ENCODE measurements at places on chromosomes 2 and 18. TPM values are rescaled to one million over a fixed set of nuclear protein-coding genes. Genes with fewer than 3 reads are reported as not detected.

The GPR148 gene
- not detected for total RNA-seq

The KCTD18 gene
- 2.0 TPM for total RNA-seq

The AGXT gene
- not detected for total RNA-seq

The TLX2 gene
- 0.21 TPM for total RNA-seq

The PNO1 gene
- 34.6 TPM for total RNA-seq

The SLC16A14 gene
- 4.0 TPM for total RNA-seq

GRCh38 chr2:201733544-201733943 lies 35.1 kb upstream of the MPP4 start:
- H3K27ac ChIP-seq = no peak overlapping the region
- no peaks in the 10 kb centered on the region for H3K4me1 ChIP-seq
- no peak for DNase-seq
- H3K27me3 ChIP-seq = no peaks in the 10 kb centered on the region
- 0 out of 2 replicates have a peak, but pooled peaks cover 8% of the 10 kb centered on the region for H3K36me3 ChIP-seq

- H3K4me3 ChIP-seq = no peak overlapping the region
- no peaks in the 10 kb centered on the region for H3K36me3 ChIP-seq
- no peaks in the 10 kb centered on the region for H3K27me3 ChIP-seq
- H3K4me1 ChIP-seq = peaks cover 15% of the 10 kb centered on the region
- no peak overlapping the region for H3K27ac ChIP-seq
Measured at GRCh38 chr2:64730551-64731262, 77.0 kb upstream of the SERTAD2 start.

DNA sequence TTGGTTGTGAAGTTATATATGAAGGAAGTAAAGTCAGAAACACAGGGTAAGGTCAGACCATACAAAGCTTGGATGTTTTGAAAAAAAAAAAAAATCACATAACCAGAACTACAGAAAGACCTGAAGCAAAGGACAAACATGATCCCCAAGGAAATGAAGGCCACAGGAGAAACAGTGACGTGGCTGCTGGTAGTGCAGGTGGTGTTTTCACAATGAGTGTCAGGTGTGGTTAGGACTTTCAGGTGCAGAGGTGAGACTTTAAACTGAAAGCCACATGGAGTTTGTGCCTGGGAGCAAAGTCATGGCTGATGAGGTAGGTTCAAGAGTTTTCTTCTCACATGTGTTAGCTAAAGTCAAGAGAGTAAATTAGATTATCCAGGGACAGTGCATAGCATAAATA lies 270.7 kb downstream of the PIEZO2 start:
- H3K4me3 ChIP-seq = no peak overlapping the region
- H3K27me3 ChIP-seq = no peaks in the 10 kb centered on the region
- no peak overlapping the region for H3K27ac ChIP-seq

DNA sequence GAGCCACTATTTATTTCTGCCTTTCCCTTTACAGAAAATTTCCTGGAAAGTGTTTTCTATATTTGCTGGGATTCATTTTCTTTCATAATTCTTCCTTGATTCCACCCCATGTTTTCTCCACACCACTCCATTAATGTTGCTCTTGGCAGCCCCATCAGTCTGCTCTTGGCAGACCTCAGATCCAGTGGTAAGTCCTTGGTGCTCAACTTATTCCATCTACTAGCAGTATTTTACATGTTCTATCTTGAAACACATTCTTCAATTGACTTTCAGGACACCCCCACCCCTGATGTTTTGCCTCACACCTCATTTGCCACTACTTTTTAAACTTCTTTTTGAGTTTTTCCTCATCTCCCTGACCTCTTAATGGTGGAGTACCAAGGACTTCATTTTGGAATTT lies 65.0 kb downstream of the HNMT start:
- no peak overlapping the region for H3K4me3 ChIP-seq
- 0 out of 2 replicates have a peak, but pooled peaks cover 5% of the 10 kb centered on the region for H3K4me1 ChIP-seq
- no peak overlapping the region for H3K27ac ChIP-seq
- no peaks in the 10 kb centered on the region for H3K27me3 ChIP-seq

DNA sequence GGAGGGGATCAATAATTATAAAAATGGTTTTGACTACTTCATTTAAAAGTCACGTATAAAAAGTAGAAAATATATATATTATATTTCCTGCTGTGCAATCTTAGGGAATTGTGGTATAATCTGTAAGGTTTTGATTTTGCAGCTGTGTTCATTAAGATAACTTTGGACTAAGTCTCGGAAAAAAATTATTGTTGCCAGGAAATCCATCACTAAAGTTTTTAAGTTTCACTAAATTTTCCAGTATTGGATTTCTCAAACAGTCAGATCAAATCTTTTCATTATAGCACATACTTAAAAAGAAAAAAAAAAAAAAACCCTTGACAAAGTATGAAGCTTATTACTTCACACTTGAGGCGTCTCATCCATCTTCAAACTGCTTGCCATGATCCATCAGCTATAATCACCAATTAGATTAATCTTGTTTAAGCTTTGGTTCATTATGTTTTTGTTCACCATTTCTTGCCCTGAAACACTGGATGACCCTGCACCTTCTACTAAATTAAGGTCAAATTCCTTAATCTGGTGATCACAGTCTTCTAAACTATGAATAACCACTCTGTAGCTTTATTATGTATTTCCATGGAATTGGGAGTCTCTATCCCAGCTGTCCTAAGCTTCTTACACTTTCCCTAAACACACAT lies 326.6 kb upstream of the COL3A1 start:
- no peak for DNase-seq
- no peak overlapping the region for H3K27ac ChIP-seq
- no peaks in the 10 kb centered on the region for H3K4me1 ChIP-seq
- H3K36me3 ChIP-seq = no peaks in the 10 kb centered on the region
- no peaks in the 10 kb centered on the region for H3K27me3 ChIP-seq

- no peaks in the 10 kb centered on the region for H3K27me3 ChIP-seq
- DNase-seq = no peak
- H3K36me3 ChIP-seq = no peaks in the 10 kb centered on the region
Measured at GRCh38 chr2:164739966-164740365, 101.7 kb downstream of the COBLL1 start.

- no peaks in the 10 kb centered on the region for H3K4me1 ChIP-seq
- no peaks in the 10 kb centered on the region for H3K27me3 ChIP-seq
- H3K27ac ChIP-seq = no peak overlapping the region
- no peak overlapping the region for H3K4me3 ChIP-seq
- H3K36me3 ChIP-seq = no peaks in the 10 kb centered on the region
Measured at GRCh38 chr2:210399440-210400041, 77.0 kb downstream of the LANCL1 start.

DNA sequence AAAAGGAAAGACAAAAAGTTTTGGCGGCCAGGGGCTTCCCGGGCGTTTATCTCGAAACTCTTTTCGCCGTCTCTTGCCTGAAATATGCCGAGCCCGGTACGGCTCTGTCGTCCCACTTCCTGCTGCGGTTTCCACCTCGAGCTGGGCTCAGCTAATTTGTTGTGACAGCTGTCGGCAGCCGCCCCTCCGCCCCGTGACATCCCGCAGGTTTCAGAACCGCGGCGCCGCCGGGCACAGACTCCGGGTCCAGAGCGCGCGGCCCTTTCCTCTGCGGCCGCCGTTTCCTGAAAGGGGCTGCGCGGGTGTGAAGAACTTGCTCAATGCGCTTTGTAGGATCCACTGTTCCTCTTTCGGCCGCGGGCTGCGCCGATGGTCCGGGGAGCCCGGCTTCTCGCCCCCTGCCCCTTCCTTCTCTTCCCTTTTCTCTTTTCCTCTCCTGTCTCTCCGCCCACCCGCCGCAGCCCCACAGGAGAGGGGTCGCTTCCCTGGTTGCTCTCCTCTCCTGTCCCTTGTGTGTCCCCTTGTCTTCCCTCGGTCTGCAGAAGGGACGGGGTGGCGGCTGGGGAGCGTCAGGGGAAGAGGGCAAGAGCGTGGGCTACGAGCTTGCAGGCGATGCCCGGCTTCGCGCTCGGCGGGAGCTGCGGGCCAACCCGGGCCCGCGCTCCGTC lies 648 bp downstream of the ARID5A start:
- peaks cover 34% of the 10 kb centered on the region for H3K4me1 ChIP-seq
- peaks cover 39% of the 10 kb centered on the region for H3K27me3 ChIP-seq
- H3K27ac ChIP-seq = no peak overlapping the region
- H3K4me3 ChIP-seq = peak overlapping the region; percentile 77

- H3K36me3 ChIP-seq = no peaks in the 10 kb centered on the region
- H3K27ac ChIP-seq = no peak overlapping the region
Measured at GRCh38 chr2:237743024-237743423, 55.6 kb upstream of the RBM44 start.

- peaks cover 27% of the 10 kb centered on the region for H3K4me1 ChIP-seq
- peak overlapping the region; percentile 56 for H3K27ac ChIP-seq
- no peak for DNase-seq
- H3K4me3 ChIP-seq = peak overlapping the region; percentile 18
- H3K27me3 ChIP-seq = no peaks in the 10 kb centered on the region
- H3K36me3 ChIP-seq = no peaks in the 10 kb centered on the region
Measured at GRCh38 chr2:68689553-68690537, 44.8 kb upstream of the ARHGAP25 start.

DNA sequence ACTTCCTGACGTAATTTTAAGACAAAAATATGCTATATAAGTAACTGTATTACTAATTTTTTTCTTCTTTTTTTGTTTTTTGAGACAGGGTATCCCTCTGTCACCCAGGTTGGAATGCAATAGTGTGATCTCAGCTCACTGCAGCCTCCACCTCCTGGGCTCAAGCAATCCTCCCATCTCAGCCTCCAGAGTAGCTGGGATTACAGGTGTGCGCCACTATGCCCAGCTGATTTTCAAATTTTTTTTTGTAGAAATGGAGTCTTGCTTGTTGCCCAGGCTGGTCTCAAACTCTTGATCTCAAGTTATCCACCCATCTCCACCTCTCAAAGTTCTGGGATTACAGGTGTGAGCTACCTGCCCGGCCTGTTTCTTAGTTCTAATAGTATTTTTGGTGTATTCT lies 29.7 kb downstream of the TCF23 start:
- no peaks in the 10 kb centered on the region for H3K4me1 ChIP-seq
- no peaks in the 10 kb centered on the region for H3K27me3 ChIP-seq
- no peak overlapping the region for H3K4me3 ChIP-seq
- no peak for DNase-seq

DNA sequence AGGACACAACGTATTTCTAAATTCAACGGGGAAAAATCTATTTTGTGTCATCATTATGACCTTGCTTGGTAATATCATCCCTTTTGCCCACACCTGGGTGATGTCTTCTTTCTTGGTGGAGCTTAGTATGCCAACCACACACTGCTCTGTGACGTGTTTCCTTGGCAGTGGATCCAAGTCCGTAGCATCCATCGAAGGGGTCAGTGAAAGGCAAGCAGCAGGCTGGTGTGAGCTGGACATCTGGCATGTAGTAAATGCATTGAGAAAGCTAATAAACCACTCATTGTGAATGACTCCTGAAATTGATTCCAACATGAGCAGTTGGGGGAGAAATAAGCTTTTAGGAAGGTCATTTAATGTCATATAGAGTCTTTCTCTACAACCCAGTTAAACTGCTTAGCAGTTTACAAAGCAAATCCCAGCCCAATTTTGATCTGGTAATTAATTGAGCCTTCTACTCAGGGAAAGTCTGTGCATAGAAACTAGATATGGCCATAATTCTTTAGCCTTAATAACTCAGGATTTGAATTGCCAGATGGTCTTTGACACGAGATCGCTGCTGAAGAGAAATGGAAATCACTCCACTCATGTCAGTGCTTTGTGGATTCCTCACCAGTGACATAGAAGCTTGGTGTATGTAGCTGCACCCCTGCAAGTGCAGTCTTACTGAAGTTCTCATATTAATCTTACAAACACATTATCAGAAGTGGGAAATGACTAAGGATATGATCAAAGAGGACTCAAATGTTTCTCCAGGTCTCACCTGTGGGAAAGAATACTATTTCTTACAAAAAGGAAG lies 494.8 kb downstream of the CMPK2 start:
- H3K27me3 ChIP-seq = no peaks in the 10 kb centered on the region
- no peak overlapping the region for H3K27ac ChIP-seq
- no peak for DNase-seq
- no peaks in the 10 kb centered on the region for H3K4me1 ChIP-seq
- no peak overlapping the region for H3K4me3 ChIP-seq
- peaks cover 3% of the 10 kb centered on the region for H3K36me3 ChIP-seq

DNA sequence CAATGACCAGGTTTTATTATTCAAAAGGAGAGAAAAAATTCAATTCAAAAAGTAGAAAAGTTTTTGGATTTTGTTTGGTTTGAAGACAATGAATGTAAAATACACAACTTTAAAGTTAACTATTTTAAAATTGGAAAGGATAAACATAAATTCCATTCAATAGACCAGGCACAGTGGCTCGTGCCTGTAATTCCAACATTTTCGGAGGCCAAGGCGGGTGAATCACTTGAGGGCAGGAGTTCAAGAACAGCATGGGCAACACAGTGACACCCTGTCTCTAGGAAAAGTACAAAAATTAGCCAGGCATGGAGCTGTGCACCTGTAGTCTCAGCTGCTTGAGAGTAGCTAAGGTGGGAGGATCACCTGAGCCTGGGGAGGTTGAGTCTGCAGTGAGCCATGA lies 54.7 kb downstream of the SCN9A start:
- no peaks in the 10 kb centered on the region for H3K27me3 ChIP-seq
- H3K27ac ChIP-seq = no peak overlapping the region
- no peaks in the 10 kb centered on the region for H3K36me3 ChIP-seq
- DNase-seq = no peak
- H3K4me3 ChIP-seq = no peak overlapping the region
- no peaks in the 10 kb centered on the region for H3K4me1 ChIP-seq

DNA sequence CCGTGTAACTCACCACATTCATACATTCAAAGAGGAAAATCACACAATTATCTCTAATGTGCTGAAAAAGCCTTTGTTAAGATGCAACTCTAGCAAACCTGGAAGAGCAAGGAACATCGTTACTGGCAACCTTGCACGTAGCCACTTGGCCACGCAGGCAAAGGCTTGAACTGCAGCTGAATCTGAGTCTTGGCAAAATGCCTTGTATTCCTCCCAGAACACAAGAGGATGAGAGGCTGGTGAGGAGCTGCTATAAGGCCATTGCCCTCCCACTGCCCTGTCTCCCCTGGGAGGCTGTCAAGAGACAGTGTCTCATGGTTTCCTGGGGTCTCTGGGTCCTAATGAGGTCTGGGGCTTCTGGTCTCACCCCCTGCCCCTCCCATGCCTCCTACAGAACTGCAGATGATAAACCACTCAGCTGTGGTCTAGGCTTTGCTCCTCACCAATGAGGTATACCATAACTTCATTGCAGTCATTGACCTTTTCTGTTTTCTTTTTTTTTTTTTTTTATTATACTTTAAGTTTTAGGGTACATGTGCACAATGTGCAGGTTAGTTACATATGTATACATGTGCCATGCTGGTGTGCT lies 141.4 kb downstream of the SPP2 start:
- no peaks in the 10 kb centered on the region for H3K36me3 ChIP-seq
- H3K27me3 ChIP-seq = no peaks in the 10 kb centered on the region
- no peaks in the 10 kb centered on the region for H3K4me1 ChIP-seq
- DNase-seq = no peak

- no peak for DNase-seq
- no peak overlapping the region for H3K27ac ChIP-seq
- H3K36me3 ChIP-seq = no peaks in the 10 kb centered on the region
- H3K27me3 ChIP-seq = no peaks in the 10 kb centered on the region
Measured at GRCh38 chr2:205428811-205429210, 253.5 kb upstream of the NRP2 start.

DNA sequence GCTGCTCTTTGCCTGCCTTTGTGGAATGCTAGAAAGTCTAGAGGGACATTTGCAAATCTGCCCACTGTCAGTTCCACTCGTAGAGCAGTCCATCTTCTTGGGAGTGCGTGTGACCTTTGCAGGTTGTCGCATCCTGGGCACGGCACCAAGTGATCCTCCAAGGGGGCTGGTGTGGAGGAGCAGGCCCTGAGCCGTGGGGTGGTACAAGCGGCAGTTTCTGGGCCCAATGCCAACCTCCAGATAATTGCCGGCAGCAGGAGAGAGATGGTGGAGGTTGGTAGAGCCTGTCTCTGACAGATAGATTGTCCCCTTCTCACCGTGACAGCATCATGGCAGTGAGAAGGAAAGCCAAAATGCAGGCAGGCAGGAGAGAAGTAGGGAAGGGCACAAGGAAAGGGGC lies 150.7 kb upstream of the SLC14A2 start:
- no peak overlapping the region for H3K27ac ChIP-seq
- H3K4me3 ChIP-seq = no peak overlapping the region
- DNase-seq = no peak
- no peaks in the 10 kb centered on the region for H3K27me3 ChIP-seq
- H3K36me3 ChIP-seq = no peaks in the 10 kb centered on the region
